A549 (cell line): ENCODE measurements at places on chromosomes 4 and X.

GRCh38 chr4:24867766-24868296 is 45.0 kb downstream of the CCDC149 start:
- DNase-seq = no peak

- DNase-seq = no peak
Observed at GRCh38 chr4:54447304-54447703, 210.5 kb upstream of the KIT start.

DNA sequence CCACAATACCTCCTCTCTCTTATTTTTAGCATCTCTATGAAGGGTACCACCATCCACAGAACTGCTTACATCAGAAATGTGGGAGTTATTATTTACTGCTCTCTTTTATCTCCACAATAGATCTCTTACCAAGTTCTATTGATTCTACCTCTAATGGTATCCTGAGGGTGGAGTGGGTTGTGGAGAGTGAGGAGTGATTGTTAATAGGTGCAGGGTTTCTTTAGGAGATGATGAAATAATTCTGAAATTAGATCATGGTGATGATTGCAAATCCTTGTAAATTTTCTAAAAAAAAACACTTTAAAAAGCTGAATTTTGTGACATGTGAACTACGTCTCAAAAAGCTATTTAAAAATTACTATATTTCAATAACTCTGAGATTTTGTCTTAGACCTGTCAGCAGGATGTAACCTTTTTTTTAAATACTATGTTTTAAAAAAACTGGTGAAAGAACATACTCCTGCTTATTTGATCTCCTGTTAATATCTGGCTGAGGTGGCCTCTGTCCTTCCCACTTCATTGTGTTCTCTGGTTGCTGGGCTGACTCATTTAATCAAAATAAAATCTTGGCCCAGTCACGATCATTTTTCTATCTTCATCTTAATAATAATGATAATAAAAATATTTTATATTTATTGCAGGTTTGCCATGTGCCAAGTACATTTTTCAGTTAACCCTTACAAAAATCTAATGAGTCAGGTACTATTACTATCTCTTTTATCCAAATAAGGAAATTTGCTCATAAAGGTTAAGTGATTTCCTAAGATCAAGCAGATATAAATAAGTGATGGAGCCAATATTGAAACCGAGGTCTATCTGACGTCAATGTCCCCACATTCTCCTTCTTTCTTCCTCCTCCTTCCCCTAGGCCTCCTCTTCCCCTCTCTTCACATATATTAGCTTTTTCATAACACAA is 73.5 kb downstream of the GLUD2 start:
- no peak for DNase-seq

DNA sequence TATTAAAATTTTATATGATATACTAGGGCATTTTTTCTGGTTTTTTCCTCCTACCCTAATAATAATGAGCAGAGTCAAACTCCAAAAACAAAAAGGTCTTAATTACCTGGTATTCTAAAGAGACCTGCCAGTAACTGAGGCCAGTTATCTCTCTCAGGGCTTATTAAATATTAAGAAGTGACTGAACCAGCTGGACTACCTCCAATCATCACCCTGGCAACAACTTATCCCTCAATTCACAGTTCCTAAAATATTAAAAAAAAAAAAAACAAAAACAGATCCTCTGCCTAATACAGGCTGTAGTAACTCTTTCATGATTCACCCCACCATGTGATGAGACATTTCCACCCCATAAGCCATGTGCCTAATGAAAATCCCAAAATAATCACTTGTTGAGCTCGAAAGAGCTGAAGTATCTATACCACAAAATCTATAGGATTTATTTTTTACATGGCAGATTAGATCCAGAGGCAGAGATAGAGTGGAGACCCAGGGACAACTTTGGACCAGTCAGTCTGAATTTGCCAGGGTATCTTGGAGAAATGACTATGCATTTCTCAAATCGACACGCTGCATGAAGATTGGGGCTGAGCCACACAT is 698.0 kb downstream of the FAT4 start:
- DNase-seq = no peak

DNA sequence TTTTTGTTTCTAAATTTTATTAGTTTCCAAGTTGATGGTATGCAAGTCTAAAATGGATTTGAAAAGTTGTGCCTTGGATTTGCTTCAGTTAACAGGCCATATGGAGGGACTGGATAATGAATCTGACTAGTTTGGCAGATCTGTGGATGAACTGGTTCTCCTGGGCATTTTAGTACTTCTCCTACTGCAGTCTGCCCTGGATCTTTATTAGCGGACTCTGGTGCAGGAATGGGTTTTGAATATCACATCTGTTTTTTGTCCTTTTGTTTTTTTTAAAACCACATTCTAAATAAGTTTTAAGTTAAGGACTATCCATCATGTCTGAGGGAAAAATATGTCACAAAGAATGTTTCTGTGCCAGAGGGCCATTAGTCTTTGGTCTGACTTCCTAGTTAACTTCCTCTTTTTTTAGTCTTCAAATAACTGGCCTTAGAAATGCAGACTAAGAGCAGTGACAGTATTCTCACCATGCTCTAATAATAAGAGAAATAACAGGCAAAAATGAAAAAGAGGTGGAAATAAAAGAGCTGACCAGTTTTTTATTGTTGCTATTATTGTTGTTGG is 13.9 kb upstream of the DCK start:
- no peak for DNase-seq

DNA sequence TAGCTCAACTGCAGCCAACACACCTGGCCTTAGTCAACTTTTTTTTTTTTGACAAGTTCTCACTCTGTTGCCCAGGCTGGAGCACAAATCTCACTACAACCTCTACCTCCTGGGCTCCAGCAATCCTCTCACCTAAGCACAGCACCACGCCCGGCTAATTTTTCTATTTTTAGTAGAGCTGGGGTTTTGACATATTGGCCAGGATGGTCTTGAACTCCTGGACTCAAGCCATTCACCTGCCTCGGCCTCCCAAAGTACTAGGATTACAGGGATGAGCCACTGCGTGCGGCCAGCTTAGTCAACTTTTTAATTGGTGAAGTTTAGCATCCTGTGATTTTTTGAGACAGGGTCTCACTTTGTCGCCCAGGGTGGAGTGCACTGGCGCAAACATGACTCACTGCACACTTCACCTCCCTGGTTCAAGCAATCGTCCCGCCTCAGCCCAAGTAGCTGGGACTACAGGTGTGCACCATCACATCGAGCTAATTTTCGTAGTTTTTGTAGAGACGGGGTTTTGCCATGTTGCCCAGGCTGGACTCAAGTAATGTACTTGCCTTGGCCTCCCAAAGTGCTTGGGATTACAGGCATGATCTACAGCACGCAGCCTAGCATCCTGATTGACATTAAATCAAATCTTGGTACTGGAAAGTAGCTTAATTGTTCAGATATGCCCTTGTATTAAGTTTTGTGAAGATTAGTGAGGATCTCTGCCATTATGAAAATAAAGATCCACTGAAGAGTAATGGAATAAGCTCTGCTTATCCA is 8.3 kb downstream of the HNRNPDL start:
- DNase-seq = no peak

DNA sequence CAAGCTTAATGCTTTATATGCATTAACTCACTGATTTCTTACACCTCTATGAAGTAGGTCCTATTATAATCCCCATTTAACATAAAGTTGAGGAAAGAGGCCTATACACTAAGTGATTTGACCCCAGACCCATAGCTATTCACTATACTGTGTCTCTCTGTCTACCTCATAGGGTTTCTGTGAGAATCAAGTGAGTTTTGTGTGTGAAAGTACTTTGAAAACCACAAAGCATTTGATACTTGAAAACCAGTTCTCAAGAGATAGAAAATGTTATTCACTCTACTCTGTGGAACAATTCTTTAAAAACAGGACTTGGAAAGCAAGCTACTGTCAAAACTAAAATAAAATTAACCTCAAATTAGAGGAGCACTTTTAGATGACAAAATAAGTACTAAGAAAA is 35.0 kb downstream of the SHROOM3 start:
- DNase-seq = no peak

GRCh38 chr4:160117686-160118085 is 1014.8 kb downstream of the RAPGEF2 start:
- DNase-seq = no peak

- peak; percentile 53 for DNase-seq
Observed at GRCh38 chr4:55183926-55184599, 58.7 kb upstream of the KDR start.

DNA sequence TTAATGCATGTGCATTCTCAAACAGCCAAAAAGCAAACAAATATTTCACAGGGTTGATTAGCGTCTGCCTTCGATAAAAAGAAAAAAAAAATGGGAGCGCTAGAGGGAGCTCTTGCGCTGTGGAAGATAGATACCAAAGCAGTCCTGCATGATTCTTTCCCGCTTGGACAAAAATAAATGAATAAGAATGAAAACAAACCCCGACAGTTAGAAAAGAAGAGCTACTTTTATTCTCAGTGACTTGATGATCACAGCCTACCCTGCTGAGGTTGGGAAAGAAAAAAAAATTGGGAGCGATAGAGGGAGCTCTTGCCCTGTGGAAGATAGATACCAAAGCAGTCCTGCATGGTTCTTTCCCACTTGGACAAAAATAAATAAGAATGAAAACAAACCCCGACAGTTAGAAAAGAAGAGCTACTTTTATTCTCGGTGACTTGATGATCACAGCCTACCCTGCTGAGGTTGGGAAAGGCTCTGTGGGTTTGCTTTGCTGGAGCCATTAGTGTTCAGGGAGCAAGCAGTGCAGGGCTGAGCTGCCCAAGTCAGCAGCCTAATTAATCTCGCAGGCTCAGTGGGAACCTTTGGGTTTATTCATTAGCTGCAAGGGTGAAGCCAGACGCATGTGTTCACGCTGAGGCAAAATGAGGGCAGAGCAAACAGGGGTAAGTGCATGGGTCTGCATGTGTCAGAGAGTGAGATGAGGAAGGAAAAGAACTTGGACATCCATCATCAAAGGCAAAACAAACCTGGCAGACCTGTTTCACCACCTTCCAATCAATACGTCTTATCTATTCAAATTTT is 249.3 kb upstream of the PRKX start:
- DNase-seq = no peak

DNA sequence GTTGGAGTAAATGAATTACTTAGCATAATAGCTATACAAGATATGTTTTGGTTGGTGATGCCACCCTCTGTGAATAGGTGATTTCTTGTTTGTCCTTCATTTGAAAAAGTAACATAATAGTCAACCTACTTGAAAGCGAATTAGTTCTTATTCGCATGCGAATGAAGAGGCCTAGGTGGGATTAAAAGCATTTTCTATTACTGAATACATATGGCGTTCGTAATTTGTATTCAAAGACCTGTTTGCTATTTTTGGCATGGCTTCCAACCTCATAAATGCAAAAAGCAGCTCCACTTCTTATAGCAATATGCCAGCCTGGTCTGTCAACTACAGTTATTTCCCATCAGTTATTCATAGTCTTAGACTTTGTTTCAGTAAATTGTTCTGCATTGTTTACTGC is 261.3 kb downstream of the TENM3 start:
- no peak for DNase-seq

GRCh38 chr4:64899563-64899962 is 490.3 kb upstream of the TECRL start:
- DNase-seq = no peak

DNA sequence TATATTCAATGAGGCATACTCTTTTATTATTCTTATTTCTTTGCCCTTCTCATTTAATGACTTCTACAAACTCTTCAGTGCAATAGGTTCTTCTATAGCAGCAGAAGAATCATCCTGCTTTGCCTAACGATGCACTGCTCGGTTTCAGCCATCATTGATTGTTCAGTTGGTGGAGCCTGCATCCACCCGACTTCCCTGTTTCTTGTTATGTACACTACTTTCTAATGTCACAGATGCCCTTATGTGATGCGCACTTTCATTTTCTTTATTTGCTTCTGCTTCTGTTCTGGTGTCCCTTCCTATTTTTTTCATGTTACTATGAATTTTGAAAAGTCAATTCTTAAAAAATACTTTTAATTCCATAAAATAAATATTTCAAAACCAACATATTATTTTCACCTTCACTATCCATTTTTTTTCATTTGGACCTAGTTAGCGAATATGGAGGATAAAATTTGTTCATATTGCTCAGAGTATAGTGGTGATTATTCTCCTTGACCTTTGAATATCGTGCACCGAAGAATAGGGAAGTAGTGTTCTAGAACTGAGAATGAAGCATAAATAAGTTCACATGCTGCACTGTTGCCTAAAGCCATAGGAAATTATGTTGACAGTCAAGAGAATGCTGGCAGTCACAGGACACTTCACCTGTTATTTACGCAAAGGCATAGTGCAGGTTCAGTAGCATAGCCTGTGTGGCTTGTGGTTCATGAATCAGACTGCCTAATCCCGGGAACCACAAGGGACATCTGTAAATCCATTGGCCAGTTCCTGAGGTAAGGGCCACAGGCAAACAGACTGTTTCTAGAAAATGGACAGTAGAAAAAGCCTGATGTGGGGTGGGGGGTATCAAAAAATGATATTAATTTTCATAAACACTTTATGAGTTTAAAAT is 21.3 kb upstream of the SFRP2 start:
- no peak for DNase-seq

- no peak for DNase-seq
Observed at GRCh38 chr4:7422151-7422897, 12.4 kb downstream of the PSAPL1 start.

DNA sequence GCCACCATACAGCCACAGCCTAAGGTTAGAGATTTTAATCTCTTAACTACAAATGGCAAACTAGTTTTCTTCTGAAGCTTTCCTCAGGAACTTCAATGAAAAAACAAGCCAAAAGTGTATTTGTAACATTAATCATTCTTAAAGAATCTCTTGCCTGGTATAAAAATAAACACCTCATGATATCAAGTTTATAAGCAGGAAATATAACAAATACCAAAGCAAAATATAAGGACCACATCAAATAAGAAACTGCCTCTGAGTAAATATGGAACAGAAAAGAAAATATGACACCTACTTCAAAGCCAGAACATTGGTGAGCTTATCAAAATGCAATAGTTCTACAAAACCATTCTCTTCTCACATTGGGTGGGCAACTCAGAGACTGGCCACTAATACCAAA is 89.9 kb downstream of the GPC4 start:
- DNase-seq = no peak

DNA sequence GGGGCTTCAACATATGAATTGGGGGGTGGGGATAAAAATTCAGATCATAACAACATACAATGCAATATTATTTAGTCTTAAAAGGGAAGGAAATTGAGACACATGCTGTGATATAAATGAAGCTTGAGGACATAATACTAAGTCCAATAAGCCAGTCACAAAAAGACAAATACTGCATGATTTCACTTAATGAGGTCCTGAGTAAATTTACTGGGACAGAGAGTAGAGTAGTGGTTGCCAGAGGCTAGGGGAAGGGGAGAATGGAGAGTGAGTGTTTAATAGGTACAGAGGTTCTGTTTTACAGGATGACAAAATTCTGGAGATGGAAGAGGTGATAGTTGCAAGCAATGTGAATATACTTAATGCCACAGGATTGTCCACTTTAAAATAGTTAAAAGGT is 89.2 kb upstream of the RAPGEF2 start:
- no peak for DNase-seq

GRCh38 chr4:151652841-151653547 is 107.8 kb downstream of the GATB start:
- no peak for DNase-seq

GRCh38 chr4:52950226-52950625 is 88.1 kb downstream of the RASL11B start:
- no peak for DNase-seq

- DNase-seq = no peak
Observed at GRCh38 chr4:104896660-104897645, 249.7 kb upstream of the TET2 start.
